ENCODE measurements at places on chromosomes 12 and 14. TPM values are rescaled to one million over a fixed set of nuclear protein-coding genes. Genes with fewer than 3 reads are reported as not detected.

TCL1B gene
- not detected for total RNA-seq

GLT1D1 gene
- not detected for total RNA-seq

P3H3 gene
- 17.4 TPM for total RNA-seq

CIROP gene
- total RNA-seq = not detected

VAMP1 gene
- total RNA-seq = 2.3 TPM

B4GALNT3 gene
- 0.94 TPM for total RNA-seq

TMEM106C gene
- total RNA-seq = 85.7 TPM

TSPAN11 gene
- not detected for total RNA-seq

CIDEB gene
- 2.8 TPM for total RNA-seq

MBIP gene
- total RNA-seq = 24.2 TPM

SPTLC2 gene
- total RNA-seq = 67.6 TPM

NTF3 gene
- 3.3 TPM for total RNA-seq

LRP1-AS gene
- total RNA-seq = not detected

TAOK3 gene
- total RNA-seq = 17.4 TPM
